ENCODE measurements at places on chromosomes 2 and 18. TPM values are rescaled to one million over a fixed set of nuclear protein-coding genes. Genes with fewer than 3 reads are reported as not detected.

The TNFRSF11A gene
- 2.5 TPM for total RNA-seq

The TLX2 gene
- 0.60 TPM for total RNA-seq

The SCN7A gene
- total RNA-seq = not detected

The REL gene
- total RNA-seq = 45.6 TPM

The DYSF gene
- total RNA-seq = 3.6 TPM

The NEURL3 gene
- total RNA-seq = 0.22 TPM

The TXNDC2 gene
- total RNA-seq = not detected

The MSTN gene
- total RNA-seq = not detected

GRCh38 chr2:9010866-9011265 is 7.4 kb upstream of the MBOAT2 start:
- DNase-seq = no peak

- no peak for DNase-seq
Measured at GRCh38 chr2:58378152-58378551, 137.0 kb upstream of the FANCL start.

- DNase-seq = no peak
Measured at GRCh38 chr2:144350151-144350802, 169.6 kb downstream of the ZEB2 start.

DNA sequence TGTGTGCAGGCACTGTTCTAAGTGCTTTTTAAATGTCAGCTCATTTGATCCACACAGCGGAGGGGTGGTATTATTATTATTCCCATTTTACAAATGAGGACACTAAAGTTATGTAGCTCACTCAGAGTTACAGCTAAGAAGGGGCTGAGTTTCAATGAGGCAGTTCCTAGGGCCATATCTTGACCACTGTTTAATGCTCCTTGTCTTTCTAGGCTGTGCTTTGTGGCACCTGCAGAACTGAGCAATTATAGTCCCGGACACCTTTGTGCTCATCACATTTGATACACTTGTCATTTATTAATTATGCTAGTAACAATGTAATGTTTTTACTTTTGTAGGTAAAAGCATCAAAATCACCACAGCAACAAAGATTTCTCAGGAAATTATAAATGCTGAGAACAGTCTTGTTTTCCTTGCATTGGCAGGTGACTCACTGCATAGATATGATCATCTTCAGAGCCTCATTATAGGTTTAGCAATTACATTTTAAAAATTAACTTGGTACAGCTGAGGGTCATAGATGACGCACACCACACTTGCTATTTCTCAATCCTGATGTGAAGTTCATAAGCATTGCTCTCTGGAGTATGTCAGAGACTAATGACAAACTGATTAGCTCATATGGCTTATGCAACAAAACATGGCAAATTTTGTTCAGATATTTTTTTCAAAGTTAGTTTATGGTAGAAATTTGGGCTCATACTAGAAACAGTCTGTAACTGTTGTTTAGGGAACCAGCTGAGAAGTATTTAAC is 366.8 kb downstream of the TGIF1 start:
- no peak for DNase-seq

DNA sequence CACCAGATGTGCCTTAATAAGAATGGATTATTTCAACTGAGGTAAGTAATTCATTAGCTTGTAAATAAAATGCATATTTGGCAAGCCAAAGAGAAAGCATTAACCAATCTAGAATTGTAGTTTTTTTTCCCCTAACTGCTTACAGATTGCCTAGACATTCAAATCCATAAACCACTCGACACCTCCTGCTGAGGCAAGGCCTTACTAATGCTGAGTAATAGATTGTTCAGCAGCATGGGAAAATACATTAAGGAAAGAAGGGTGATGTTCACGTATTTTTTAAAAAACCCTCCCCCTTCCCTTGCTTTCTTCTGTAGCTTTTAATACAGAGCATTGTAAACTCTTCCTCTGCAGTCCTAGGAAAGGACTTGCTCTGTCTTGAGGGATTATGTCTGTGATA is 17.0 kb upstream of the LINC00305 start:
- no peak for DNase-seq

DNA sequence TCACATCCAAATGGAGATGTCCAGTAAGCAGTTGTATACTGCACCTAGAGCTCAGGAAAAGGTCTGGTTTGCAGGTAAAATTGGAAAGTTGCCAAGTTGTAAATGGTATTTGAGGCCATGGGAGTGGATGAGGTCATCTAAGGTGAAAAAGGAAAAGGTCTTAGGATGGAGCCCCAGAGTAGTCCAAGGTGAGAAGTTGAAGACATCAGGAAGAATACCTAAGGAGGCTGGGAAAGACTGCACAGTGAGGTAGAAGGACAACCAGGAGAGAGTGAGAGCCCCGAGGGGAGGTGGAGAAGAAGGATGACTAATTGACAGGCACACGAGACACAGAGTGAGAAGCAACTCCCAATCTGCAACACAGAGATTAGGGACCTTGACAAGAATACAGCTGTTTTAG is 10.7 kb downstream of the DPP4 start:
- no peak for DNase-seq

DNA sequence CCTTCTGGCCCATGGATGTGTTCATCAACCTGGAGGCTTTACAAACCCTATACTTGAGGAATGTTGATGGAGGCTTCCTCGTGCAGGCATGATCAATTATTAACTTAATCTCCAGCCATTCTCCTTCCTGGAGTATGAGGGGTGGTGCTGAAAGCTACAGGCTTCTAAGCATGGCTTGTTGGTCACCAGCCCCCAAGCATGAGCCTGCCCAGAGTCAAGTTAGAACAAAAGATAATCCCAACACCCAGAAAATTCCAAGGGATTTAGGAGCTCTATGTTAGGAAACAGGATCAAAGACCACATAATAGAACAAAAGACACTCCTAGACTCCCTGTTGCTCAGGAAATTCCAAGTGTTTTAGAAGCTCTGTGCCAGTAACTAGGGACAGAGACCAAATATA is 63.1 kb downstream of the FAM171B start:
- no peak for DNase-seq

DNA sequence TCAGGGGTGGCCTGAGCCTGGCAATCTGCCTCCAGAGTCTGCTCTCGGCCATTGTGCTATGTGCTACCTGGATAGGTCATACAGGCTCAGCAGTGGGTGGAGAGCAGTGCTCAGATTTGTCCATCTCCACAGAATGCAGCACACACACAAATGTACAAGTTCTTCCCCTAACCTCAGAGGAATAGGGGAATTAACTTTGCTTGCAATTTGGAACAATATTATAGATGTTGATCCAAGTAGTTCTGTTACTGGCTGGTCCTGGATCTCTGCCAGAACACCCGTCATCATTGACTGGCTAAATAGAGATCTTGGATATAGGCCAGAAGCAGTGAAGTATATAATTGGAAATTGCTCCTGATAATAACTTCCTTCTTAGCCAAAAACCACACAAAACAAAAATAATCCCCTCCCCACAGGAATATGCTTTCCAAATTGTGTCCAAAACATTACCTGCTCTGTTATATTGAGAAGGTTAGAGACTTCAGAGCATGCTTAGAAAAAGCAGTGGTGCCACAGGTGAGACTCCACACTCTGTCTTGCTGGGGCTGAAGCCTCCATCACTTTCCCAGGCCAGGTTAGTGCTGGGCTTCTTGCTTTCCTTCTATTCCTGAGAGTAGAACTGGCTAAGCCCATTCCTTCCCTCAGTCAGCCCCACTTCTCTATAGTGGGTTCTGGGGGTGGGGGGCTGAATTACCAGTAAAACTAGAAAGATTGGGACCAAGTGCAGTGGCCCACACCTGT is 38.8 kb downstream of the NCAPH start:
- no peak for DNase-seq

DNA sequence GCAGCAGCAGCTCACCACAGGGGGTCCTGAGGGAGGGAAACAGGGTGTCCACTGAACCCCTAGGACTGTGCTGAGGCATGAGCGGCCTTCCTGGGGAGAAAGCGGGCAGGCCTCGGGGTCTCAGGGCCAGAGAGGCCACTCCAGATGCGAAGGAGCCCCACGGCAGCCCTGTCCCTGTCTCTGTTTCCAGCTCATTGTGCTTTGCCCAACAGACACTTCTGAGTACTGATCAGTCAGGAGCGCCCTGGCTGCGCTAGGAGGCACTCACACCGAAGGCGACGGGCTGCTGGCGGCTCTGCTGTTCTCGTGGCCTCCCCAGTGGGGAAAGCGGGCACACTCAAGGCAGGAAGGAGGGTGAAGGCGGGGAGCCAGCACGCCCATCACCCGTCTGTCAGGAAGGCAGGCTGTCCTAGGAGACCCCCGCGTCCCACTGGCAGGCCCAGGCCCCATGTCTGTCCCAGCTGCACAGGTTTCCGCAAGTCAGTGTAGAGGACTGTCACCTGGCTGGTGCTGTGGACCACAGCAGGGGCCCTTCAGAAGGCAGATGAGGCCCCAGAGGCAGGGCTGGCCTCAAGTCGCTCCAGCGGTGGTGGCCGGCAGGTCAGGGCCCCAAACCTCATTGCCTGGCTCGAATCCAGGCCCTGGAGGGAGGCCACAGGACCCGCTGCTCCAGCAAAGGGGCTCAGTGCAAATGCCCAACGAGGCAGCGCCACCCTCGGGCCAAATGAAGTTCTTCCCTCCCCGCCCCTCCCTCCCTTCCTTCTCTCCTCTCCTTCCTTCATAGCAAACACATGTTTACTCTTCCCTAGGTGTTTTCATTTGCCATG is 6.8 kb downstream of the ESPNL start:
- no peak for DNase-seq

GRCh38 chr2:131022731-131023130 is 70.5 kb downstream of the FAM168B start:
- no peak for DNase-seq

GRCh38 chr18:13551305-13551603 is 175.1 kb downstream of the FAM210A start:
- DNase-seq = no peak

- DNase-seq = no peak
Measured at GRCh38 chr2:223008956-223009355, 43.0 kb upstream of the KCNE4 start.

DNA sequence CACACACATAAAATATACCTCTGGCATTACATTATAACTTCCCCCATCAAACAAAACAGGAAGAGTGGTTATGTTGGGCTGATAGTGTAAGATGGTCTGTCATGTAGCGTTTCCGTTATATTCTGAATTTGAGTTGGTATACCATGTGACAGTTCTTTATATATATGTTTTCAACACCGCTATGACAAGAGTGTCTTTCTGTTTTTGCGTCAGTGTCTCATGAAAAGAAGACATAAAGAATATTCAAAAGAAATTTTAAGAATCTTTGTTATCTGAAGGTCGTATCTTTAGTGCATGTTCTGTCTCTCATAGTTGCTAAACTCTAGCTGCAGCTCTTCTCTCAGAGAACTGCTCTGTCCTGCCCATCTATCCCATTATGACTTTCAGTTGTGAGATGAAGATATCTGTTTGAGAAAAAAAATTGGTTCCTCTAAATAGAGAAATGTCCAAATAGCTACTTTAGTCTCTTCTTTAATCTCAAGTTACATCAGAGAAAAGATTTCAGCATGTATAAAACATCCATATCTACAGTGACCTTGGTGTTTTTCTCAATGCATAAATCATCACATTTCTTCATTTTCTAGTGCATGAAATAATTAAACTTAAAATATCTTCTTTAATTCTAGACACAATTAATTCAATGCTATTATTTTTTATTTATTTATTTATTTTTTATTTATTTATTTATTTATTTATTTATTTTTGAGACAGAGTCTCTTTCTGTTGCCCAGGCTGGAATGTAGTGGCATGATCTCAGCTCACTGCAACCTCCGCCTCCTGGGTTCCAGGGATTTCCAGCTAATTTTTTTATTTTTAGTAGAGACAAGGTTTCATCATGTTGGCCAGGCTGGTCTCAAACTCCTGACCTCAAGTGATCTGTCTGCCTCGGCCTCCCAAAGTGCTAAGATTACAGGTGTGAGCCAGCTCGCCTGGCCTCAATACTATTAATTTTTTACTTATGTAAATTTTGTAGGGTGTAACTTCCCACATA is 24.3 kb upstream of the PSME4 start:
- no peak for DNase-seq

GRCh38 chr18:52337276-52337675 is 2.7 kb upstream of the DCC start:
- DNase-seq = no peak

DNA sequence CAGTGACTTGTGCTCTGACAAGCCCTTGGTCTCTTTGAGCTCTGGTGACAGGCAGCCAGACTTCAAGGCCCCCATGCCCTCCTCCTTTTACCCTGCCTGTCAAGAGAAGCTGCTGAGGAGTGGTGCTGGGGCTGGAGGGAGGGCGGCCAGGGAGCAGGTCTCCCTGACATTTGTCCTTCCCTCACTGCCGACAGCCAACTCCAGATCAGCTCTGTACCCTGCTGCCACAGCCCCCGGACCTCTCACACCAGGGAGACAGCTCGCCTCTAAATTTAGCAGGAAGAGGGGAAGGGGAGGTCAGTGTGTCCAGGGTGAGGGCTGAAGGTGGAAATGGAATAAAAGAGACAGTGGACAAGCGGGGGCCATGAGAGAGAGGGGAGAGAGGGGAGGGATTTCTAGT is 155.8 kb downstream of the TDRD15 start:
- DNase-seq = no peak

GRCh38 chr2:219803294-219803693 is 175.9 kb downstream of the SLC4A3 start:
- no peak for DNase-seq

DNA sequence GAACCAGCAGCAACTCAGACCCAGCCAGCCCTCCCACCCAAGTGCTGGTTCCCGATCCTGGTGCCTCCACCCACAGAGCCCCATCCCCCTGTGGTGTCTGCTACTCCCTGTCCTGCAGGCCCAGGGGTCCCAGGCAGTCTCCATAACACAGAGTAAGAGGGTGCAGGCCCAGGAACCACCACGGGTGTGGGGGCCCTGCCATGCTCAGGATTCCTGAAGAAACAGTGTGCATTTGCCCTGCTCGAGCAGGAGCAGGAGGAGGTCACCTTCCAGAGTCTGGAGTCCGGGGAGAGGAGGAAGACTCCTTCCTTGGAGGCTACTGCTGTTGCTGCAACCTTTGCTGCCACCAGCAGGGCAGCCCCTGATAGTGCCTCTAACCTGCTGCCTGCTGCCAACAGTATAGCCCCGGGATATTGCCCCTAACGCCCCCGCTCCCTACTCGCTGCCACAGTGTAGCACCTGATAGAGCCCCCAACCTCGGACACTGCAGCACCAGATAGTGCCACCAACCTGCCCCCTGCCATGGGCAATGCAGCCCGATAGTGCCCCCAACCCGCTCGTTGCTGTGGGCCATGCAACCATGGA is 46.8 kb upstream of the ANKRD62 start:
- no peak for DNase-seq

DNA sequence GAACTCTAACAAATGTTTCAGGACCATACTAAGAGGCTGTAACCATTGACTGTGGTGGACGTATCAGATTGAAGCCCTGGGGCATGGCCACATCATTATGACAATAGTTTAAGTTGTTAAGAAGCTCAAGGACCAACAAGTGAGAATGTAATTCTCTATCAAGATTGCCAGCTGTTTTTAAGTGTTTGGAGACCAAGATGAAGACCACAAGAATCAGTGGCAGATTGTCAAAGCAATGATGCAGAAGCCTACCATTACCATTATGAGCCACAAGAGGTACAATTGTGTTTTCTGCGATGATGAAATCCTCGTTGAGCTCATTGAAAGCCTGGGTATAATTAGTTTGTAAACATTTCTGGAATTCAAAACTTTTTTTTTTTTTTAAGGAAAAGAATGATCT is 261.1 kb upstream of the ZEB2 start:
- no peak for DNase-seq

GRCh38 chr18:12858991-12859390 is 25.0 kb downstream of the PTPN2 start:
- DNase-seq = no peak

- no peak for DNase-seq
Measured at GRCh38 chr2:5410991-5411700, 281.0 kb upstream of the SOX11 start.
